ENCODE measurements at places on chromosomes 6 and 20. TPM values are rescaled to one million over a fixed set of nuclear protein-coding genes. Genes with fewer than 3 reads are reported as not detected.

The SLC22A1 gene
- 0.56 TPM for polyA plus RNA-seq

The NOTCH4 gene
- polyA plus RNA-seq, result 171 TPM

The LIN28B gene
- not detected for polyA plus RNA-seq

The MAP3K4 gene
- polyA plus RNA-seq, result 9.6 TPM

The GCNT2 gene
- 0.34 TPM for polyA plus RNA-seq

The MACROD2 gene
- 0.56 TPM for polyA plus RNA-seq

The KIAA1755 gene
- polyA plus RNA-seq, result 6.4 TPM

The CRIP3 gene
- polyA plus RNA-seq, result not detected

The RAMACL gene
- polyA plus RNA-seq, result 0.08 TPM

The UBD gene
- polyA plus RNA-seq, result 0.77 TPM

The DEF6 gene
- polyA plus RNA-seq, result 8.6 TPM

The KPNA5 gene
- polyA plus RNA-seq, result 4.4 TPM

Data from adipose tissue (tissue), 3 donors.